ENCODE measurements at places on chromosomes 11 and 22.

GRCh38 chr11:106468086-106468485 lies 390.6 kb downstream of the AASDHPPT start:
- no peaks in the 10 kb centered on the region for H3K36me3 ChIP-seq
- H3K27ac ChIP-seq, result no peak overlapping the region
- no peak for DNase-seq
- H3K27me3 ChIP-seq, result no peaks in the 10 kb centered on the region
- peaks cover 31% of the 10 kb centered on the region for H3K4me1 ChIP-seq
- no peak overlapping the region for H3K4me3 ChIP-seq

GRCh38 chr11:62539238-62539925 lies 7.2 kb downstream of the AHNAK start:
- peaks cover 27% of the 10 kb centered on the region for H3K27me3 ChIP-seq
- peaks cover 17% of the 10 kb centered on the region for H3K36me3 ChIP-seq
- peaks cover 24% of the 10 kb centered on the region for H3K4me1 ChIP-seq

- DNase-seq, result no peak
- peaks cover 4% of the 10 kb centered on the region for H3K36me3 ChIP-seq
- peaks cover 9% of the 10 kb centered on the region for H3K27me3 ChIP-seq
- H3K27ac ChIP-seq, result peak overlapping the region; percentile 64
Observed at GRCh38 chr22:41828516-41828915, 4.4 kb upstream of the SREBF2 start.

GRCh38 chr11:125091247-125091876 lies 20.1 kb downstream of the TMEM218 start:
- peaks cover 13% of the 10 kb centered on the region for H3K4me1 ChIP-seq
- no peak overlapping the region for H3K4me3 ChIP-seq
- H3K27me3 ChIP-seq, result peaks cover 3% of the 10 kb centered on the region
- H3K27ac ChIP-seq, result peak overlapping the region; percentile 15

DNA sequence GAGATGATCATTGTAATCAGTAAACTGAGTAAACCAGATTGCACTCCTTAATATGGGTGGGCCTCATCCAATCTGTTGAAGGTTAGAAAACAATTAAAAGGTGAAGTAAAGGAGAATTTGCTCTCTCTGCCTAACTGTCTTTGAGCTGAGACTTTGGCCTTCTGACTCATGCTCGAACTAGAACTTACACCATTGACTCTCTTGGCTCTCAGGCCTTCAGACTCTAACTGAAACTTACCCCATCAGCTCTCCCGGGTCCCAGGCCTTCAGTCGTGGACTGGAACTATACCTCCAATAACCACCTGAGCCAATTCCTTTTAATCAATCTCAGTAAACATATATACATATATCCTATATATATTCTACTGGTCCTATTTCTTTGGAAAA lies 34.0 kb downstream of the LGR4 start:
- no peak overlapping the region for H3K4me3 ChIP-seq
- peaks cover 2% of the 10 kb centered on the region for H3K27me3 ChIP-seq
- no peak for DNase-seq

GRCh38 chr22:37999640-38000272 lies 15.4 kb upstream of the SOX10 start:
- H3K36me3 ChIP-seq, result no peaks in the 10 kb centered on the region
- no peak overlapping the region for H3K27ac ChIP-seq
- DNase-seq, result no peak
- H3K4me3 ChIP-seq, result no peak overlapping the region
- peaks cover 2% of the 10 kb centered on the region for H3K27me3 ChIP-seq

DNA sequence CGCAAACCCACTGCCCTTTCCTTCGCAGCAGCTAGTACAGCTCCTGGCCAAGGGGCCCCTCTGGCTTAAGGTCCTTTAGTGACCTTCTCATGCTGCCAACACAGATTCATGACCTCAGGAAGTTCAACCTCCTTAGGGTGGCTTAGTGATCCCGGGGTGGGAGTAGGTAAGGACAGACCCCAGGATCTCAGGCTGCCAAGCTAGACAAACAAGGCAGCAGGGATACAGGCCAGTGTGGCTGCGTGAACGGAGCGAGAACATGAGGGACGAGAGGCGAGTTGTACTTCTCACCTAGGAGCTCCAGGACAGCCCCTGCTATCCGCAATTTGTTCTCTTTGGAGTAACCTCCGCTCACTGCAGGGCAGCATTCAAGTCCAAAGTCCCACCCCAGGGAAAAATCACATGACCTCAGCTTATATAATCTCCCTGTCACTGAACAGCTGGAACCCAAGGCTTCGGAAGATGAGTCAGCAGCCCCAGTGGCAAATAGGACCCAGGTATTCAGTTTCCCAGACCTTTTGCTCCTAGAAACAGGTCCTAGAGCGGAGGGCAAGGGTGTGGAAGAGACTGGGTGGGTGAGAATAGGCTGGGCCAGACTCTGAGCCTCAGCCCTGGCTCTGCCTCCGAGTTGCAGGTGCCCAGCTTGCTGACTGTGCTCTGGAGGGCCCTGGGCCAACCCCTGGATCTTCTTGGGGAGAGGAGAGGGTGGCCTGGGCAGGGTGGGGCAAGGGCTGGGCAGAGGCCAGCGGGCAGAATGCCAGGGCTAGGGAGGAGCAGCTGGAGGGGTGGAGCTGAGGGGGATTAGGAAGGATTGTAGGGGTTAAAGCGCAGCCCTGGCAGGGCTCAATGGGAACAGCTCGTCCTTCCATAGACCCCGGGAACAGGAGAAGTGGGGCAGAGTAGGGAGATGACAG lies 13.1 kb downstream of the USP2 start:
- H3K36me3 ChIP-seq, result peaks cover 3% of the 10 kb centered on the region
- DNase-seq, result no peak
- peaks cover 6% of the 10 kb centered on the region for H3K4me1 ChIP-seq
- peaks cover 15% of the 10 kb centered on the region for H3K27me3 ChIP-seq

GRCh38 chr11:115049796-115050195 lies 371.5 kb downstream of the NXPE2 start:
- peaks cover 4% of the 10 kb centered on the region for H3K27me3 ChIP-seq
- no peak overlapping the region for H3K27ac ChIP-seq
- peaks cover 5% of the 10 kb centered on the region for H3K4me1 ChIP-seq
- DNase-seq, result no peak

GRCh38 chr22:29096736-29097669 lies 24.2 kb downstream of the KREMEN1 start:
- no peak for DNase-seq
- no peaks in the 10 kb centered on the region for H3K4me1 ChIP-seq
- no peaks in the 10 kb centered on the region for H3K27me3 ChIP-seq
- H3K27ac ChIP-seq, result peak overlapping the region; percentile 3

DNA sequence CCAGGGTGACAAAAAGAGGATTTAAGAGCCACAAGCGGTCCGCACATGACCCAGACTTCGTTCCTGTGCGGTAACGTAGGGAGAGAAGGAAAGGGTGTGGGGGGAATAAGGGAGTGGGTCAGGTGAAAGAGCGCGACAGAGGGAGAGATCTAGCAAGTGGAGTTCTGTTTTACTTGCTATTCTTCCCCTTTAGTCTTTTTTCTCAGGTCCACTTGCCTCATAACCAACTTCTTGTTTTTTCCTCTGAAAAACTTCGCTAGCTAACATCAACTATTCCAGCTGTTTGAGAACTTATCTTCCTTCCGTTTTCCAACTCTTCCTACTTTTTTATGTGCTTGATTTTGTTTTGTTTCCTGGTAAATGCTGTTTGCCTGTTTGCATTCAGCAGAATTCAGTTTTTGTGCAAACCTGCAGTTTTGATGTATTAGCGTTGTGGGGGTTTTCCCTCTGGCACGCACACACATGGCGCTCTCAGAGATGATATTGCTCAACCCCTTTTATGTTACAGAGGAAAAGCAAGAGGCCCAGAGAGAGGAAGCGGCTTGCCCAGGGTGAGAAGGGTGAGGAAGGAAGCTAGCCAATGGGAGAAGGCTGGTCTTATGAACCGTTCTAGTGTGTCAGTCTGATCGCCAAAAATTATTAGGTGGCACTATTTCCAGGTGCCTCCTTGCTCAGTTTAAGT lies 592 bp upstream of the CTSC start:
- peaks cover 20% of the 10 kb centered on the region for H3K4me1 ChIP-seq
- peak overlapping the region; percentile 99 for H3K4me3 ChIP-seq
- peaks cover 10% of the 10 kb centered on the region for H3K36me3 ChIP-seq
- H3K27ac ChIP-seq, result peak overlapping the region; percentile 75

DNA sequence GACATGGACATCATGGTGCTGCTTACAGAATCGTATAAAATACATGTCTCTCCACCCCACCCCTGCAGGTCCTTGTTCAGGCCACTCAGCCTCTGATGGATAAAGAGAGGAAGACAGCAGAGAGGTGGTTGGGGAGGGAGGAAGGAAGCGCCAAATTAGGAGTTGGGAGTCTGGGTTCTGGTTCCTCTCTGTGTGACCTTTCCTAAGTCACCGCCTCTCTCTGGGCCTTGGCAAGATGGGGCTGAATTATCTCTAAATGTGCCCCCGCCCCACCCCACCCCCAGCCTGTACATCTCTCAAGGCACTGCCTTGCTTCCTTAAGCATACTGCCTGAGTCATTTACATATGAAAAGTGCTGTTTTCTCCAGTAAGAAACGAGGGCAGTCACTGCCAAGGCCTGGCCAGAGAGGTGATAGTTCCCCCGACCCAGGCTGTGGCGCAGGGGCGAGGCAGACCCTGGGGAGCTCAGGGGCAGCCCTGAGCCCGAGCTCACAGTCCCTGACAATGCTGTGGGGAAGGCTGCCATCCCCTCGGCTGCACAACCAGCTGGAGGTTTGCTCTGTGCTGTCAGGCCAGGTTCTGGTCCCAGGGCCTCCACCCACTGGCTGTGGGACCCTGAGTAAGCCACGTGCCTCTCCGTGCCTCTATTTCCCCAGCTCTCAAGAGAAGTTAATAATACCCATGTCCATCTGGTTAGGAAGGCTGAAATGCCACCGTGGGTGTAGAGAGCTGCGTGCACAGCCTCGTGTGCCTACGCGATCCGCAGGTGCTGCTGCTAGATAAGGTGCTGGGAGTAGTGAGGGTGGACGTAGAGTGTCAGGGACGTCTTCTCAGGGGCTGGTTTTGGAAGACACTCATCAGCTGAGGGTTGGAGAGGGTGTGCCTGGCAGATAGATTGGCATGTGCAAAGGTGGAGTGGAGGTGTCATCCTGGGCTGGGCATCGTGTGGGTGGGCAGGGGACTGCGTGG lies 55.3 kb downstream of the CACNA1I start:
- H3K27ac ChIP-seq, result no peak overlapping the region
- no peak for DNase-seq
- peaks cover 8% of the 10 kb centered on the region for H3K27me3 ChIP-seq

GRCh38 chr11:9613118-9613829 lies 39.8 kb downstream of the WEE1 start:
- H3K36me3 ChIP-seq, result no peaks in the 10 kb centered on the region
- peak overlapping the region; percentile 98 for H3K27ac ChIP-seq
- peak; percentile 98 for DNase-seq
- H3K27me3 ChIP-seq, result peaks cover 11% of the 10 kb centered on the region

DNA sequence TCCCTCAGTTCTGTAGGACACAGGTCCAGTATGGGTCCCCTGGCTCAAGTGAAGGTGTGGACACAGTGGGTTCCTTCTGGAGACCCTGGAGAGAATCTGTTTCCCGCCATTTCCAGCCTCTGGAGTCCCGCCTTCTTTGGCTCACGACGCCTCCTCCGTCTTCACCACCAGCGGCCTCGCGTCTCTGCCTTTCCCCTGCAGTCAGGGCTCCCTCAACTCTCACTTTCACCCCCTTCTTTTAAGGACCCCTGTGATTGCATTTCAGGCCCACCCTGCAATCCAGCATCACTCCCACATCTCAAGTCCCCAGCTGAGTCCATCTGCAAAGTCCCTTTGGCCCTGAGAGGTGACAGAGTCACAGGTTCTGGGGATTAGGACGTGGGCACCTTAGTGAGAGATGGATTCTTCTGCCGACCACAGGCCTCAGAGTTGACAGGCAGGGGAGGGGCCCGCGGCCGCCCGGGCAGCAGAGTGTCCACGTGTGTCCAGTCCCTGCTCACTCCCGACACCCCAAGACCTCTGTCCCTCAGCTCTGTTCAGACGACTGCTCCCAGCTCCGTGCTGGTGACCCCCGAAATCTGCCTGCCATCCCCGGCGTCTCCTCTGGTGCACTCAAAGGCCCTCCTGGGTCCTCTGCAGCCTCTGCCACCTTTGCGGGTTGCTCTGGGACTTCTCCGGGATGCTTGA lies 36.9 kb upstream of the KRTAP5-7 start:
- H3K27me3 ChIP-seq, result peaks cover 5% of the 10 kb centered on the region
- no peak for DNase-seq
- peaks cover 57% of the 10 kb centered on the region for H3K36me3 ChIP-seq

DNA sequence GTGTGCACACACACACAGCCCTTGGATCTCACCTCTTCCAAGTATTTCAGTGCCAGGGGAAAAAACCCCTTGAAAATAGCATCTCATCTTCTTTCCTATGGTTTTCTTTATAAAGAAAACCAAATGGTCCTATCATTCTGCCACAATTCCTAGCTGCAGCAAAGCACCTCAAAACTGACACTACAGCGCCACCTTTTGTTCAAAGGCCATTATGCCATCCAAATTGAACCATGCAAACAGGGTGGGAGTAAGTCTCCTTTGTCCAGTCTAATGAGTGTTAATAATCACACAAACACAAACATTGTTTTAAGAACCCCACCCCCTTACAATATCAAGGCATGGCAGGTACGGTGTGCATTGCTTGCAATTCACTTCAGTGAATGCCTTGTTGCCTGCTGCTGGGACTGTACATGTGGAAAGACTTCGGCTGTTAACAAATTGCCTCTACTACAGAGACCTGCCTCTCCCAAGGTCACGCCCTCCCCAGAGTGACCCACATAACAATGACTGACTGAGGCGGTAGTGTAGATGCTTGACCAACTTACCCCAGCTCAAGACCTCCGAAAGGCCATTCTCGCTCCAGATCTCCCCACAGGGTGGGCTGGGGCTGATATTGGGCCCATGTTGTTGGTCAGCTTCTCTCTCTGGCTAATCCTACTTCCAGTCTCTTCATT lies 31.7 kb downstream of the FAM181B start:
- H3K27ac ChIP-seq, result no peak overlapping the region
- H3K4me3 ChIP-seq, result no peak overlapping the region
- H3K4me1 ChIP-seq, result no peaks in the 10 kb centered on the region
- peak; percentile 64 for DNase-seq
- H3K36me3 ChIP-seq, result no peaks in the 10 kb centered on the region

- no peak overlapping the region for H3K4me3 ChIP-seq
- no peak for DNase-seq
- H3K27ac ChIP-seq, result peak overlapping the region; percentile 92
- peaks cover 8% of the 10 kb centered on the region for H3K4me1 ChIP-seq
- H3K27me3 ChIP-seq, result peaks cover 4% of the 10 kb centered on the region
Observed at GRCh38 chr11:78109081-78110015, 29.7 kb upstream of the NDUFC2 start.

GRCh38 chr11:11567936-11568650 lies 53.7 kb downstream of the GALNT18 start:
- H3K27ac ChIP-seq, result no peak overlapping the region
- H3K4me1 ChIP-seq, result peaks cover 83% of the 10 kb centered on the region
- H3K36me3 ChIP-seq, result peaks cover 4% of the 10 kb centered on the region
- no peak overlapping the region for H3K4me3 ChIP-seq
- DNase-seq, result no peak
- peaks cover 6% of the 10 kb centered on the region for H3K27me3 ChIP-seq

Data from endothelial cell (in vitro differentiated cells).